ENCODE measurements at places on chromosomes 16 and 17. TPM values are rescaled to one million over a fixed set of nuclear protein-coding genes. Genes with fewer than 3 reads are reported as not detected.

GRCh38 chr17:50283246-50283645 is 9.0 kb downstream of the TMEM92 start:
- no peak for DNase-seq

DNA sequence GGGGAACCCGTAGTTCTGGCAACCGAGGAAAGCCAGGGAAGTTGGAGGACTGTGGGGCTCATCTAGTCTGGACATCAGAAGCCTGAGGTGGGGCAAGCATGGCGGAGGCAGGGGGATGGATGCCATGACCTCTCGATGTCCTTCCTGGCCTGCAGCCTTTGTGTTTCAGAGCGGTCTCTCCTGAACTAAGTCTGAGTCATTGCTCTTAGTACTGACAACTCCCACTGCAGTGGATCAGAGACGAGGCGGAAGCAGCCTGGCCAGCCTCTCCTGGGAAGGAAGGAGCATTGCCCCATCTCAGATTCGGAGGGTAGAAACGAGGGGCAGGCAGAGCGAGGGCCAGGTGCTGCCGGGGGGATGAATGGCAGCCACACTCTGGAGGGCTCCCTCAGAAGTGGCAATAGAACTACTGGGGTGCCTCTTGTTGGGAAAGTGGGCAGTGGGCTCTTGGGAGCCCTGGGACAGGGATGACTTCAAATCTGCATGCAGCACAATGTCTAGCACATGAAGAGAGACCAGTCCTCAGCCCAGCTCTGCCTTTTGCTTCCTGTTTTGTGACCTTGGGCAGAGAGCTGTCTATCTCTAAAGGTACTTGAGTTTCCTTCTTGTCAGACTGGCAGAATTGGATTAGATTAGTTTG is 3.6 kb upstream of the STAC2 start:
- no peak for DNase-seq

GRCh38 chr16:69094501-69094900 is 11.0 kb upstream of the HAS3 start:
- no peak for DNase-seq

DNA sequence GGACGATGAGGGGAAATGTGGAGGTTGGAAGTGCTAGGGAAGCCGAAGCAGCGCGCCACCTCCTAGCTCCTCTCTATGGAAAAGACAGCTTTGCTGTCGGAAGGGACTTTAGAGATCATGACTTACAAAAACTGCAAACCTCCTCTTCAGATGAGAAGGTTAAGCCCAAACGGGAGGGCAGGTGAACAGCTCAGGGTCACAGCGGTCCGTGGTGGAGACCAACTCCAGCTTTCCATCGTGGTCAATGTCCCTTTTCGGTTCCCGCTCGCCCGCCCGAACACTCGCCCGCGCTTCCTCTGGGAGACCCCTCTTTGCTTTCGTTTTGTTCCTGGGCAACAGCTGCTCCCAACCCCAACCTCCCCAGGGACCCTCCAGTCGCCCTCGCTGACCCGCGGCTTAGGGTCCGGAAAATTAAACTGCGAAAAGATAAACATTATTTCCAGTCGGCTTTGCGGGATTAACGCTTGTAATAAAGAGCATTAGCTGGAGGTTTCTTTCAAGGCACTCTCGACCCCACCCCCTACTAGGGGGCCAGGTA is 7.7 kb downstream of the IRX6 start:
- no peak for DNase-seq

DNA sequence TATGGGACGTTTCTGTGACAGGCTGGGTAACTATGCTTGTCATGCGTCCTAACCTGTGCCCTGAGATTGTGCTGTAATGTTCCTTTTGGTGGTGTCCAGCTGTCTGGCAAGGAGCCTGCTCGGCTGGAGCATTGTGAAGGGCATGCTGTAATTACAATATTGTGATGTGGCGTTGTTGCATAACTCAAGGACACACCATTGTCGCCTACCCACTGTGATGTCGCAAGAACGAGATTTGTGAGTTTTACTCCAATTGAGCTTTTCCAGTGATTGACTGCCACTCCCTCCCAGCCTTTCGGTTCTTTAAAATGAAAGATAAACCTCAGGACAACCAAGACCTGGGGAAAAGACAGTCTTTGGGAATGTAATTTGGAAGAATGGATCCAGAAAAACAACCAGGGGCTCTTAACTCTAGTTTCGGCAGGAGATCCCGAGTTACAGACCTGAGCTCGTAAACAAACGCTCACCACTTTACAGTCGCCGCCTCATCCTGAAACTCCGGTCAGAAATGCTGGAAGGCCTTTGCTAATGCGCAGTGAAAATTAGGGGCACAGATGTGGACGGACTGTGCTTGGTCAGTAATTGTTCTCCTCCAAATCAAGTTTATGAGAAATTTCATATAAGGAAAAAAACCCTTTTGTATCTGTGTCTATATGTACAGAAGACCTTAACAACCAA is 1.3 kb downstream of the ZNF750 start:
- no peak for DNase-seq

QRICH2 gene
- total RNA-seq = 6.1 TPM

DNAH9 gene
- not detected for total RNA-seq

- DNase-seq = no peak
These were observed 494.6 kb downstream of the CDH11 start for GRCh38 chr16:64627288-64627687.

DNA sequence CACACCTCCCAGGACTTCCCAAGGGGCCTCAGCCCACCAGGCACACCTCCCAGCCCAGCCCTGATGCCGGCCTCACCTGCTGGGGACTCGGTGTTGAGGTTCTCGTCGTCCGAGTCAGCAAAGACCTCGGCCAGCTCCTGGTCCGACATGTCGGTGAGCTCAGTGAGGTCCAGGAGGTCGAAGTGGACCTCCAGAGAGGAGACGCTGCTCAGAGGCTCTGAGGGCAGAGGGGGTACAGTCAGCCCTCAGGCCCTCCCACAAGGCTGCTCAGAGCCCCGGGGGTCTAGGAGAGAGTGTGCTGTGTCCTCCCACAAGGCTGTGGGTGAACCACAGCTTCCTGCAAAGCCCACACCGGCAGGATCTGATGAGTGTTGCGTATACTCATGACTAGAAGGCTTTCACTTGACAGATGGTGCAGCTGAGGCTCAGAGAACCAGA is 10.5 kb downstream of the DBNDD1 start:
- DNase-seq = no peak

MEFV gene
- total RNA-seq = 3.5 TPM

DNA sequence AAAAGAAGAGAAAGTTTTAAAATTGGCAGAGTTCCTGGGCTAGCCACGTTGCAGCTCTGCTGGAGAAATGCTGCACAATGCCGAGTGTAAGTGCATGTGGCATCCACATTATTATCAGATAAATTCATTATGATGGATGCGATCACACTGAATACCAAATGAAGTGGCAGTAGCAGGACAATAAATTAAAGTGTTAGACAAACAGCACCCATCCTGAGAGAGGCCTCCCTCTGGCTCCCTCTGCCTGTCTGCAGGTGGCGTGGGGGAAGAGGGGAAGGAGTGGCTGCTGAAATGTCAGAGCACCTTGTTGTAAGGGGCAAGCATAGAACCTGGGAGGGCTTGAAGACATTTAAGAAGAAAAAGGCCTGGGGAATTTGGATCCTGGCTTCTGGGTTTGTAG is 324.1 kb downstream of the HAPSTR1 start:
- DNase-seq = no peak

DNA sequence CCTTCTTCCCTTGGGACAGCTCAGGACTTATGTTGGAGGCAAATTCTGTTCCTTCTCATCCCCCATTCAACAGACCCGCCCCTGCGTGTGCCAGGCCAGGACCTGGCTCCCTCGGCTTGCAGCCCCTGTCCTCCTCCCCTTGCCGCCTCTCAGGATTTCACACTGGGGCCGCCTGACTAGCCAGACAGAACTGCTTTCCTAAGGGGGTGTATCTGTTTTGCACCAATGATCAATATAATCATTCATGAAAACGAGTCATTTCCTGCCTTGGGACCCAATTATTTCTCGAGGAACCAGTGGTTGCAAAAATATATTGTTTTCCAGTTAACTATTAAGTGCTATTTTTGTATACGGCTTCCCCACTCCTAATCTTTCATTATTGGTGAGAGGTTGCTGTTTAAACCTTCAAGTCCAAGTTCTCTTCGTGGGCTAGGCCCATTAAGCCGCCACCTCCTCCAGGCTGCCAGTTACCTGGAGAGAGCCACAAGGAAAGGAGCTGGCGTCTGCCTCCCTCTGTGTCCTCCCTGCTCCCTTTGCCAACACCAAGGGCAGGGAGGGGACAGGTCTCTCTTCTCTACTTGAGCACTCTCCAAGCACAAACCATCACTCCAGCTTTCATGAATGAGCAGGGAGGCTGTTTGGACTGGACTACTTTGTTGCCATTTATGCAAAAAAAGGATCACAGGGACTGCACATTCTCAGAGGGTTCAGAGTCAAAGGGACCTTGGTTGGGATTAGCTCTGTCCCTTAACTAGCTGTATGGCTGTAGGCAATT is 8.9 kb downstream of the DCAKD start:
- no peak for DNase-seq

DNA sequence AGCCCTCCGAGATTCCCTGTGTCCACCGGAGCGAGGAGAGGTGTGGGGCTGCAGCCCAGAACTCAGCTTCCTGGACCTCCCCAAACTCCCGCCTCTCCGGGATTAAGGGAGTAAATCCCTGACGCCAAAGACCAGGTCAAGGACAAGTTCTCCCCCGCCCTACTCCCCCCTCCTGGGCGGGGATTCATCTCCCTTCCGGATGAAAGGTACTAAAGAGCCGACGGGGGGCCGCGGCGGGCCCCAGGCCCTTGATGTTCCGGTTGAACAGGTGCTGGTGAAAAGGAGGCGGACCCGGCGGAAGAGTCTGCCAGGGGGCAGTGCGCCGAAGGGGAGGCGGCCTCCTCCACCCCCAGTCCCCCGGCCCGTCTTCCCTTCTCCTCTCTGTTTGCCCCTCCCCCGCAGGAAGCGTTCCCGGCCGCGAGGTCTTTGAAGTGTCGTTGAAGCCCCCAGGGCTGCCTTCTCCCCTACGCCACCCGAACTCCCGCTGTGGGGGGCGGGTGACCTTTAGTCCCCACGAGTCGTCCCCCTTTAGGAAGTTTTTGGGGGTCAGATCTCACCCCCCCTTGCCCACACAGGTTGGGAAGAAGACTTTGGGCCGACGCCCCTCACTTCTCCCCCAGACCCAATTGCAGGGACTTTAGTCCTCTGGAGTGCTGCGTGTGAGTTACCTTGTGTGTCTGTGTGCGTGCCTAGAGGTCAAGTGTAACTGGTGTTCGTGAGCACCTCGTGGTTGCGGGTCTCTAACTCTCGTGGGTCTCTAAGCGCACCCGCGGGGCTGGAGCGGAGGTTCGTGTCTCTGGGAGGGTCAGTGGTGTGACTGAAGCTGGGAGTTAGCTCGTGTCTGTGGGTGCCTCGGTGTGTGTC is 1.1 kb upstream of the MLLT6 start:
- DNase-seq = no peak

KRTAP3-1 gene
- not detected for total RNA-seq
